ENCODE measurements at places on chromosomes 11 and 22.
A peak's percentile ranks its signal among the peaks of the same experiment; 100 is the strongest.

GRCh38 chr11:70405679-70406395 is 7.5 kb downstream of the CTTN start:
- DNase-seq = no peak

DNA sequence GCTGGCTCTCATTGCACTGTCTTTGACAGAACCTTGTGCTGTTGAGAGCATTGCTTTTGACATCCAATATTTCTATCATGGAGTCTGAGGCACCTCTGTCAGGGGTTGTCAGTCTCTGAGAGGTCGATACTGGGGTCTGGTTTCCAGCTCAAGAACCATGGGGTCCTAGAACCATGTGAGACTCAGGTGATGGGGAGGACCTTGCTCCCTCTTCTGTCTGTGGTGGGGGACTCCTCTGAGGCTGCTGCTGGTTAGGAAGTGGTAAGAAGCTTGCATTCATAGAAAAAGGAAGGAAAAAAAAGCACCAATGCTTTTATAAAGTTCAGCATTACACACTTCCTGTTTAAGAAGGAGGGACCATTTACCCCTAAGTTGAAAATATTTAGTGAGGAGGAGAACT is 91.8 kb upstream of the CD44 start:
- peak; percentile 72 for DNase-seq

GRCh38 chr11:20584093-20584774 is 15.2 kb upstream of the SLC6A5 start:
- DNase-seq = no peak

GRCh38 chr11:43542750-43543712 is 137.5 kb upstream of the HSD17B12 start:
- DNase-seq = no peak

- DNase-seq = no peak
Measured at GRCh38 chr11:20489948-20490347, 102.4 kb downstream of the PRMT3 start.

DNA sequence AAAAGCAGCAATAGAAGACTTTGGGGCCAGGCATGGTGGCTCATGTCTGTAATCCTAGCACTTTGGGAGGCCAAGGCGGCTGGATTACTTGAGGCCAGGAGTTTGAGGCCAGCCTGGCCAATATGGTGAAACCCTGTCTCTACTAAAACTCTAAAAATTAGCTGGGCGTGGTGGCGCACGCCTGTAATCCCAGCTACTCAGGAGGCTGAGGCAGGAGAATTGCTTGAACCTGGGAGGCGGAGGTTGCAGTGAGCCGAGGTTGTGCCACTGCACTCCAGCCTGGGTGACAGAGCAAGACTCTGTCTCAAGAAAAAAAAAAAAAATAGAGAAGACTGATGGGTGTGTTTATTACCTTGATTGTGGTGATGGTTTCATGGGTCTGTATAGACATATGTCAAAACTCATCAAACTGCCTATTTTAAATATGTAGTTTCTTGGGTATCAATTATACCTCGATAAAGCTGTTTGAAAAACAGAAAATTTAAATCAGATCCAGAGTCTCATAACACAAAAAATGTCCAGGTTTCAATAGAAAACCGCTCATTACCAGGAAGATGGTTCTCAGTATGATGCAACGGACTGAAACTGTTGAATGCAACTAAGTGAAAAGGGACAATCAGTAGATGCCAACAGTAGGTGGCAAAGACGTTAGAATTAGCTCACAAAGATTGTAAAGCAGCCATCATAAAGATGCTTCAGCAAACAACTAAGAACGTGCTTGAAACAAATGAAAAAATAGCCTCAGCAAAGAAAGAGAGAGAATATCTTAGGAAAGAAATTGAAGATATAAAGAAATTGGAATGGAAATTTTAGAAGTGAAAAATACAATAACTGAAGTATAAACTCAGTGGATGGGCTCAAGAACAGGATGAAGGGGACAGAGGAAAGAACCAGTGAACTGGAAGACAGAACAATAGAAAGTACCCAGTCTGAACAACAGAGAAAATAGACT is 33.1 kb upstream of the SEPTIN5 start:
- DNase-seq = no peak

GRCh38 chr22:28283068-28283654 is 364.1 kb upstream of the PITPNB start:
- no peak for DNase-seq

DNA sequence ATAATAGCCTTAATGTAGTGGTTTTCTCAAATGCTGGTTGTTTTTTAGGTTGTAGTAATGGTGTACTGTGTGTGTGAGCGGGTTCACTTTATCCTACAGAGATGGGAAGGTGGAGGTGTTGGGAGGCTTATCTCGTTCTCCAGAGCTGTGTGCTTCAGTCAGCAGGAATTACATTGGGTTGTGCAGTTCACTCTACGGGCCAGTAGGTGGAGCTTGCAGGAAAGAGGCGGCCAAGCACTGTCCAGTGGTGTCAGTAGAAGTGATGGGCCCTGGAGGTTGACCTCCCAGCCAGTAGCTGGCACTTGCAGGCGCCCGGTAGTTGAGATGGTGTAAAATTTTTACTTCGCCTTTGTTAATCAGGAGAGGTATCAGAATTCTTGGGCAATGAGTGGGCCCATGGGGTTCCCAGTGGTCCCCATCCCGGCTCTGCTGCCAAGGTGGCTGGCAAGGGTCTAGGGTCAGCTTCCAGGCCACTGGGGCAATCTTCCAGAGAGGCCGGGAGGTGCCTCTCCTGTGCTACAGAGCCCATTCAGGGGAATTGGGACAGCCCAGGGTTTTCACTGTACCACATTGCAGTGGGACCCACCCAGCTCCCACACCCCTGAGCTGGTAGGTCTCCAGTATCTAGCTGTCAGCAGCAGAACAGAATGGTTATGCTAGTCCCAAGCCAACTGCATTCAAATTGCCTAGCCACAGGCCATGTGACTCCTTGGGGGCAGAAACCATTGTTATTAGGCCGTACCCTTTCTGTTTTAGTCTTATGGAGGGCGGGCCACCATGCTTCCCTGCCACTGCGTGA is 43.9 kb downstream of the BIRC2 start:
- peak; percentile 77 for DNase-seq

GRCh38 chr22:45672564-45673481 is 1.2 kb downstream of the ATXN10 start:
- DNase-seq = no peak

GRCh38 chr11:4072668-4073285 is 21.8 kb upstream of the RRM1 start:
- no peak for DNase-seq

- no peak for DNase-seq
Measured at GRCh38 chr11:6568191-6568918, 35.1 kb downstream of the RRP8 start.

DNA sequence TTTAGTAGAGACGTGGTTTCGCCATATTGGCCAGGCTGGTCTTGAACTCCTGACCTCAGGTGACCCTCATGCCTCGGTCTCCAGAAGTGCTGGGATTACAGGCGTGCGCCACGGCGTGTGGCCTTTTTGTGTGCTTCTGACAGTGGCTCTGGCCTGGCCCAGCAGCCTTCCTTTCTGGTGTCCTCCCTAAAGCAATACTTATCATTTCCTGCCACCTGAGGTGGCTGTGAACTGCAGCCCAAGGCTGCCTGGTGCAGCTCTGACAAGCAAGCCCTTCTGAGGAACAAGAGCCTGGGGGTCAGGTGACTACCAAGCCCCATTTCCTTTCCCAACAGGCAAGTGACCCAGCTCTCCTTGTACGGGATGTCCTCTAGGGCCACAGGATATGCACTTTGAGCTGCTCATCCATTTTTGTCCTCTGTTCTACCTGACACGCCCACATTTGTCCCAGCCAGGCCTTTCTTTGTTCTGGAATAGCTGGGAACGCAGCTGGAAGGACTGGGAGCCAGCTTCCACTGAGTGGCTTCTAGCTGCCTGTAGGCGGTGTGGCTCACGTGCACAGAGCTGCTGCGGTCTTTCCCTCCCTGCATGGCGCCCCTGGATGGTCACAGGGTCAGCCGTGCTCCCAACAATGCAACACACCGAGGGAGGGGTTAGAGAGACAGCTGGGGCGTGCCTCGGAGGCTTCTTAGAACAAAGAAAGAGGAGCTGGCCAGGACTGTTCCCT is 12.3 kb upstream of the BID start:
- DNase-seq = no peak

DNA sequence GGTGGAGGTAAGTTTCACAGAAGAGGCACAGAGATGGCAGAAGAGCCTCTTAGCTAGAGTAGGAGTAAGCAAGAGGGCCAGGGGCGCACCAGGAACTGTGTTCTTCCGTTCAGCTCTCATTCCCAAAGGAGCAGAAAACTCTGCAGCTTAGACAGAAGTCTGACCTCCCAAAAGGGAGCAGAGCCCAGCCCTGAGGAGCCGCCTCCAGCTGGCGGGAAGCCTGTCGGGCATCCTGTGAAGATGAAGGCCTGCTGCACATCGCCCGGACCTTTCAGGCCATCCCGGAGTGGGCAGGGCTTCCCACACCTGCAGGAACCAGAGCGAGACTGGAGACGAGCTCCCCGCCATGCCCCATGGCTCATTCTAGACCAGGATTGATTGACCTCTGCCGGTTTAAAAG is 1102.8 kb downstream of the BRD1 start:
- DNase-seq = no peak

DNA sequence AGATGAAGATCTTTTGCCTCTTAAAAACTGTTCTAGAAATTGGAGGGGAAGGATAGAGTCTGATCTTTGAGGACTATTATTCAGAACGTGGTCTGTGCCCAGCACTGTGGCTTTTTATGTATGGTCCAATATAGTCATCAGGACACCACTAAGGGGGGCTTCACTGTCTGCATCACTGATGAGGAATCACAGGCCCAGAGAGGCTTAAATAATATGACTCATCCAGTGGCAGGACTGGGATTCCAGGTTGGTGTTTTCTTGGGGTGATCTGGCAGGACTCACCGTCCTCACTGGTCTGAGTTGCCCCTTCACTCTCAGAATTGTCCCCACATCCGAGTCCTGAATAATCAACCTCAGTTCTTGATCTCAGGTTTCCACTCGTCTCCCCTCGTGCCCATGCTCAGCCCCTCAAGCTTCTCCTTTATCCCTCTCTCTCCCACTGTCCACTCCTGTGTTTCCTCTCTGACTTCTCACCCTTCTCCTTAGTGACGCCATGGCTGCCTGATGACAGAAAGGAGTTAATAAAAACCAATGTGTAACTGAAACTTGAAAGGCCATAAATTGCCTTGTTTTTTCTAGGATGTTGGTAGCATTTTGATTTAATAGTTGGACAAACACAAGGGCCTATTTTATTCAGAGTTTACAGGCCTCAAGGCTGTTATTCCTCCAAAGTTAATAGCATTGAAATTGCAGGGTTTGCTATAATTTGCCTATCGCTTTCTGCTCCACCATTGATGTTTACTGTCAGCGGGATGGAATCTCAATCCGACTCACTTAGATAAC is 95.7 kb upstream of the NNMT start:
- DNase-seq = no peak

DNA sequence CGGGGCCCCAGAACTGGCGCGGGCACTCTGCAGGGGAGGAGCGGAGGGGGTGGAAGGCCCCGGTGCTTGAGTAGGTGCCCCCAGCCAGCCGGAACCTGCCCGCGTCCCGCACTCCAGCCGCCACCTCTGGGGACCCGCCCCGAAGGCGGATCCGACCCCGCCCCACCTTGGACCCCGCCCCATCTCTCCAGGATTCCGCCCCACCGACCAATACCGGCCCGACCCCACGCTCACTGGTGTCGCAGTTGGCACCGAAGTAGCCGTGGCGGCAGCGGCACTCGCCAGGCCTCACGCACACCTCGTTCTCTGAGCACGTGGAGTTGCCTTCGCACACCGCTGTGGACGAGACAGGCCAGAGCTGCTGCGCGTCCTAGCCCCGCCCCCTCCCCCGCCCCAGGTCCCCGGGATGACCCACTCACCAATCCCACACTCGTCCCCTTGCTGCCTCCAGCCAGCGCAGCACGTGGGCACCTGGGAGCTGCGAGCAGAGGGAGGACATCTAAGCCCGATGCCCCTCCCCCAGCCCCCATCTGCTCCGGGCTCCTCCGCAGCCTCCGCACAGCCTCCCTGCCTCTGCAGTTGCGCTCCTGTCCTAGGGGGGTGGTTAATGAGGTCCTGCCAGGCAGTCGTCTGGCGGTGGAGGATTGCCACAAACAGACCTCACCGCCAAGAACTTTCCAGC is 6.0 kb downstream of the SCARF2 start:
- DNase-seq = no peak

DNA sequence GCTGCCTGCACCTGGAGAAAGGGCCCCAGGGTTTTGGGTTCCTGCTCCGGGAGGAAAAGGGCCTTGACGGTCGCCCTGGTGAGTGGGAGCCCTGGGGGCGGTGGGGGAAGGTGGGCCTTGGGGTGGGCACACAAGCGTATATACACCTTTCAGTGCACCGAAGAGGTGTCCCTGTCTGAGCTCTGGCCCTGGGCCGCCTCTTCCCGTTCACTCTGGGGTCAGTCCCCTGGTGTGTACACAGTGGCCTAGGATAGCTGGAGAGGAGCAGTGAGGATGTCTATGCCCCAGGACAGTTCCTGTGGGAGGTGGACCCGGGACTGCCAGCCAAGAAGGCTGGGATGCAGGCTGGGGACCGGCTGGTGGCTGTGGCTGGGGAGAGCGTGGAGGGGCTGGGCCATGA is 2.8 kb downstream of the NHERF4 start:
- DNase-seq = no peak

DNA sequence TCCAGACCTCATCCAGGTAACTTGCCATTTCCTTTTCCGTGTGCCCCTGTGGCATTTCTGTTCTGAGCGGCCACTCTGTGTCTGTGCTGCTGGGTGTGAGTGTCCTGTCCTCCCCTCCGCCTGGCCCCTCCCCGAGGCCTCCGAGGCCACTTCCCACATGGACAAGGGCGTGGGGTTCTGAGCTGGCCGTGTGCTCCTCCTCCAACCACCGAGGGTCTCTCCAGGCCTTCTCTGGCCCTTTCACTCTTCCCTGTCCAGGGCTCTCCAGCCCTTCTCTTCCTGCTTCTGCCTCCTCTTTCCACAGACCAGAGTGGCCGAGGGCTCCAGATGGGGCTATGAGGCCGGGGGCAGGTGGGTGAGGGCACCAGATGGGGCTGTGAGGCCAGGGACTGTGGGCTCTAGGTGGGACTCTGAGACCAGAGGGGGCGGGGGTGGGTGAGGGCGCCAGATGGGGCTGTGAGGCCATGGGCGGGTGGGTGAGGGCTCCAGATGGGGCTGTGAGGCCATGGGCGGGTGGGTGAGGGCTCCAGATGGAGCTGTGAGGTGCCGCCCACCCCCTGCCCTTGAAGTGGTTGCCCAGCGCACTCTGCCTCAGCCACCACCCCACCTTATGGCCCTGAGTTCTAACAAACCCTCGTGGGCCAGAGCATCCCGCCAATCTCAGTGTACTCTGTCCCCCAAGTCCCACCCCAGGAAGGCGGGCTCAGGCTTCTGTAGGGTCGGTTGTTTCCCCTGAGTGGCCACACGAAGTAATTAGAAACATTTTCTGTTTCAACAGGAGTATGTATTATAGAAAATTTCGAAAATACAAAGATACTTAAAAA is 24.1 kb downstream of the PTDSS2 start:
- DNase-seq = no peak

All from activated CD8-positive, alpha-beta memory T cell treated with anti-CD3 and anti-CD28 coated beads for 24 hours (primary cell).